Natural killer cell (primary cell): ENCODE measurements at places on chromosomes 12 and 14. TPM values are rescaled to one million over a fixed set of nuclear protein-coding genes. Genes with fewer than 3 reads are reported as not detected.
A peak's percentile ranks its signal among the peaks of the same experiment; 100 is the strongest.

DNA sequence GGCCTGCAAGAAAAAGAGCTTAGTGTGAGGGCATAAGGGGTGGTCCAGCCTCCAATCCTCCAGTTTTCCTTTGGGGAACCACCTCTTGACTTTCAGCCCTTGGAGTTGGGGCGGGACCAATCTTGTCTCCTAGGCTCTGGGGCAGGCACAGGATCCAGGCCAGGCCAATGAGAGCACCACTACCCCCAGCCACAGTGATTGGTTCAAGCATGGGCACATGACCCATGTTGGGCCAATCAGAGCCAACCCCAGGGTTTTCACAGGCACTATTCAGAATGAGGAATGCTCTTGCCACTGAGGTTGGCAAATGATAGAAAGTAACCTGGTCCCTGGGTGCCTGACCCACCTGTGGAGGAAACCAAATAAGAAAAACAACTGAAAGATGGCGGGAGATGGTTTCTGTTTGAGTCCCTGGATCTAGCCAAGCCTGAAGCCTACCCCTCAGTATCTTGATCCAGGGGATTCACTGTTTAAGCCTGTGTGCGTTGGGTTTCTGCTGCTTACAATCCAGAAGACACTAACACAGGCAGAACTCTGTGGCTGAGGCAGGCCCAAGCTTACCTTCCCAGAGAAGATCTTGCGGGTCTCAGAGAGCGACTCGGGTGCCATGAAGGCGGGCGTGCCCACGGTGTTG lies 42.9 kb downstream of the P2RX4 start:
- H3K4me3 ChIP-seq: no peak overlapping the region
- DNase-seq: no peak

FSCB gene
- total RNA-seq: not detected

- peaks cover 14% of the 10 kb centered on the region for H3K4me1 ChIP-seq
- peaks cover 3% of the 10 kb centered on the region for H3K36me3 ChIP-seq
- DNase-seq: peak; percentile 47
- H3K4me3 ChIP-seq: no peak overlapping the region
- peak overlapping the region; percentile 80 for H3K27ac ChIP-seq
- H3K27me3 ChIP-seq: no peaks in the 10 kb centered on the region
Measured at GRCh38 chr14:34833549-34834523, 41.3 kb downstream of the BAZ1A start.

DNA sequence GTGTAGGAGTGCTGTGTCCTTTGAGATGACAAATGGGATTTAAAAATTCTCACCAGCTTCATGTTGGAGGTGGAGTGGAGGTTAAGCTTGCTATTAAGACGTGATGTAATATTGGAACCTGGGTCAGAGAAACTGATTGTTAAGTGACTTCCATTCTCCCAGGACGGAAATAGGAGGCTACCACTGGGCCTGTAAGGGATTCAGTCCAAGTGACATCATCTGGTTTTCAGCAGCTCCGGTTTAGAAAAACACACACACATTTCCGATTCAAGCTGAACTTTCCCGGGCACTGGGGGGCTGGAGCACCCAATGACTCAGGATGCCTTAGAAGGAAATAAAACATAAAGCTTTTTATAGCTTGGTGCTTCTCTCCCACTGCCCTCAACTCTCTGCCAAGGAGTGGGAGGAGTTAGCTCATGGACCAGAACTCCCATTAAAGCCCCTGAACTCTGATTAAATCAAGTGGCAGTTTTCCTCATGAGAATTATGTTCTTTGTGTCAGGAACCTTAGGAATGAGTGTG lies 12.4 kb downstream of the CALM1 start:
- no peak overlapping the region for H3K4me3 ChIP-seq
- no peaks in the 10 kb centered on the region for H3K27me3 ChIP-seq
- H3K4me1 ChIP-seq: no peaks in the 10 kb centered on the region
- no peak for DNase-seq

ARMH4 gene
- not detected for total RNA-seq
